ENCODE measurements at places on chromosomes 7 and 10.

- no peak for DNase-seq
Observed at GRCh38 chr10:48554656-48555055, 50.2 kb downstream of the ARHGAP22 start.

DNA sequence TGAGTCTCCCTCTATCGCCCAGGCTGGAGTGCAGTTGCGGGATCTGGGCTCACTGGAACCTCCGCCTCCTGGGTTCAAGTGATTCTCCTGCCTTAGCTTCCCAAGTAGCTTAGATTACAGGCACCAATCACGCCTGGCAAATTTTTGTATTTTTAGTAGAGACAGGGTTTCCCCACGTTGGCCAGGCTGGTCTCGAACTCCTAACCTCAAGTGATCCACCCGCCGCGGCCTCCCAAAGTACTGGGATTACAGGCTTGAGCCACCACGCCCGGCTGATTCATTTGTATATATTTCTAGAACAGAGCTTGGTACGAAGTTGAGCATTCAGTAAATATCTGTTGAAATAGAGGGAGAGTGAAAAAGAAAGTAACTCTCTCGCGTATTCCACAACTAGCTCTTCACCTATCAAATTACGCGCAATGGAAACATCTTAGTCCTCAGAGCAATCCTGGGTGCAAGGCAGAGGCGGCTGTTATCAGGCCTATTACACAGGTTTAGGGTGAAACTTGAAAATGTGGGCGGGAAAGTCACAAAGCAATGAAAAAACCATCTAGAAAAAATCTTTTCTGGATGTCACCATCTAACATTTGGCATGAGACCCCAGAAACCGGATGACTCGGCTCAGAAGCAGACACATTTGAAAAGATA is 707 bp upstream of the GHITM start:
- DNase-seq: peak; percentile 81

- DNase-seq: no peak
Observed at GRCh38 chr10:77282163-77282562, 355.4 kb downstream of the KCNMA1 start.

- DNase-seq: no peak
Observed at GRCh38 chr7:124724507-124725192, 40.9 kb downstream of the GPR37 start.

Data from activated CD4-positive, alpha-beta T cell treated with anti-CD3 and anti-CD28 coated beads, Interleukin-2, amount 50 U/mL, for 48 hours (primary cell).